Naive thymus-derived CD8-positive, alpha-beta T cell (primary cell): ENCODE measurements at places on chromosomes 2 and 18.

GRCh38 chr2:16523711-16524110 is 141.9 kb downstream of the CYRIA start:
- no peaks in the 10 kb centered on the region for H3K4me1 ChIP-seq
- no peak overlapping the region for H3K4me3 ChIP-seq
- no peak for DNase-seq
- no peak overlapping the region for H3K27ac ChIP-seq

- H3K4me3 ChIP-seq: no peak overlapping the region
- H3K27ac ChIP-seq: no peak overlapping the region
- DNase-seq: no peak
- H3K27me3 ChIP-seq: no peaks in the 10 kb centered on the region
- no peaks in the 10 kb centered on the region for H3K4me1 ChIP-seq
Measured at GRCh38 chr2:78890935-78891334, 134.6 kb upstream of the REG3G start.

GRCh38 chr18:45728336-45729010 is 4.5 kb downstream of the SLC14A1 start:
- no peak overlapping the region for H3K4me3 ChIP-seq
- peaks cover 7% of the 10 kb centered on the region for H3K36me3 ChIP-seq
- DNase-seq: no peak
- H3K4me1 ChIP-seq: peaks cover 2% of the 10 kb centered on the region
- no peaks in the 10 kb centered on the region for H3K27me3 ChIP-seq
- H3K27ac ChIP-seq: no peak overlapping the region

DNA sequence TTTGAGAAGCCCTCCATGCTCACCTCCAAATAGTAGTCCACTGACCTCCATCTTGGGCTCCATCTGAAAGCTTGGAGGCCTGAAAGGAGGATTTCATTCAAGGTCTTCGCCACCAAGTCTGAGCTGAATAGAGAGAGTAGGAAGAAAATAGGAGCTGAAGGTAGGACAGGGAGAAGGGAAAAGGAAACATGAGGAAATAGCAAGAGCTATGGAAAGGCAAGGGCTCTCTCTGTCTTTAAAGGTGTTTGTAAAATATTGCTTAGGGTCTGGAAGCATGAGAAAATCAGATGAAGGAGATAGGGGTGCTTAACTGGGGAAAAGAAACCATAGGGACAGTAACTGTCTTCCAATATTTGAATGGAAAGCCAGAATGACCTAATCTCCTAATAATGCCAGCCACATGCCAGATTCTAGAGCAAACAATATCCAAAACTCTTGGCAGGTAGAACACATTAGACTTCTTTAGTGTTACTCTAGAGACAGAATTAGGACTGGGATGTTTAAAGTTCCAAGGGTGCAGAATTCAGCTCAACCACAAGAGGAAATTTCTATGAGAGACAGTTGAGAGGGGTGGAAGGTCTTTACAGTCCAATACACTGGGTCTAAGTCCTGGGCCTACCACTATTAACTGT is 67.4 kb downstream of the NAB1 start:
- H3K36me3 ChIP-seq: no peaks in the 10 kb centered on the region
- no peak overlapping the region for H3K27ac ChIP-seq
- no peak overlapping the region for H3K4me3 ChIP-seq
- peaks cover 3% of the 10 kb centered on the region for H3K4me1 ChIP-seq
- peaks cover 1% of the 10 kb centered on the region for H3K27me3 ChIP-seq

DNA sequence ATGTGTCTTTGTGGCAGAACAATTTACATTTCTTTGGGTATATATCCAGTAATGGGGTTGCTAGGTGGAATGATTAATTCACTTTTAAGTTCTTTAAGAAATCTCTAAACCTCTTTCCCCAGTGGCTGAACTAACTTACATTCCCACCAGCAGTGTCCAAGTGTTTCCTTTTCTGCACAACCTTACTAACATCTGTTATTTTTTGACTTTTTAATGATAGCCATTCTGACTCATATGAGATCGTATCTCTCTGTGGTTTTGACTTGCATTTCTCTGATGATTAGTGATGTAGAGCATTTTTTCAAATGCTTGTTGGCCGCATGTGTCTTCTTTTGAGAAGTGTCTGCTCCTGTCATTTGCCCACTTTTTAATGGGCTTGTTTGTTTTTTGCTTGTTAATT is 43.1 kb upstream of the PTH2R start:
- peaks cover 10% of the 10 kb centered on the region for H3K4me1 ChIP-seq
- no peak overlapping the region for H3K4me3 ChIP-seq

GRCh38 chr2:72685638-72686213 is 140.1 kb downstream of the EXOC6B start:
- no peak overlapping the region for H3K27ac ChIP-seq
- no peaks in the 10 kb centered on the region for H3K36me3 ChIP-seq
- no peak overlapping the region for H3K4me3 ChIP-seq

GRCh38 chr2:68537011-68537410 is 69.6 kb downstream of the APLF start:
- peaks cover 4% of the 10 kb centered on the region for H3K36me3 ChIP-seq
- no peaks in the 10 kb centered on the region for H3K27me3 ChIP-seq
- no peak overlapping the region for H3K27ac ChIP-seq
- no peaks in the 10 kb centered on the region for H3K4me1 ChIP-seq
- H3K4me3 ChIP-seq: no peak overlapping the region
- no peak for DNase-seq

- no peak for DNase-seq
- no peaks in the 10 kb centered on the region for H3K36me3 ChIP-seq
- peak overlapping the region; percentile 54 for H3K27ac ChIP-seq
- no peak overlapping the region for H3K4me3 ChIP-seq
Measured at GRCh38 chr2:12613137-12613835, 103.5 kb upstream of the TRIB2 start.

DNA sequence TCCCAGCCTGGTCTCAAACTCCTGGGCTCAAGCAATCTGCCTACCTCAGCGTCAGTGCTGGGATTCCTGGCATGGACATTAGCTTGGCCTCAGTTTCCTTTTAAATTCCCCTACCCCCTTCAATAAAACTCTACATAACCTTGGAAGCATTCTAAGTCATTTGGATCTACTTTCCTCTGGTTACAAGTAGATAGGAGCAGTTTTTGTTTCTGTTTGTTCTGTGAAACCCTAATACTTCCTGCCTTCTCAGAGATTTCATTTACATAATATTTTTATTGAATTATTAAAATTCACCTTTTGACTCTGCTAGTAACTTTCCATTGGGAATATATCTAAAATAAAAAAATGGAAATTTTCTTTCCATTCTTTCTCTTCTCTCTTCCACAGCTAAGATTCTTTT is 25.9 kb downstream of the GIGYF2 start:
- H3K27ac ChIP-seq: no peak overlapping the region
- no peaks in the 10 kb centered on the region for H3K27me3 ChIP-seq
- H3K4me3 ChIP-seq: no peak overlapping the region
- DNase-seq: no peak

DNA sequence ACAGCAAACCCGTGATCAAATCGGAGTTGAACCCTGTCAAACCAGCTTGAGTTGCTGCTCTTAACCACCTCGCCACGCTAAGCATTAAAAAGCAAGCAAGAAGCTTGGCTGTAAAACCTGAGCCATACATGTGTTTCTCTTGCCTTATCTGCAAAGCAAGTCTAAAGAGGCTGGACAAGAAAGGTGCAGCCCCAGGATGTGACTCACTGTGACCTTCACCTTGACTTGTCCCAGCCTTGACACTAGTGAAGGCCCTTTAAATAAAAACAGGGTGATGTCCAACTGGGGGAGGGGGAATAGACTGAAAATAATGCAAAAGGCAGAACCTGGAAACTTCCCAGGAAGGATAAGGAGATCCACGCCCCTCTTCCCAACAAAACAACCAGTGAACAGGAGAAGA is 127.6 kb upstream of the NPAS2 start:
- DNase-seq: no peak
- no peak overlapping the region for H3K27ac ChIP-seq
- H3K4me3 ChIP-seq: no peak overlapping the region
- peaks cover 7% of the 10 kb centered on the region for H3K4me1 ChIP-seq
- peaks cover 19% of the 10 kb centered on the region for H3K36me3 ChIP-seq

- no peaks in the 10 kb centered on the region for H3K36me3 ChIP-seq
- no peak overlapping the region for H3K27ac ChIP-seq
- no peak overlapping the region for H3K4me3 ChIP-seq
- peaks cover 82% of the 10 kb centered on the region for H3K27me3 ChIP-seq
- DNase-seq: no peak
Measured at GRCh38 chr2:117856415-117857210, 42.1 kb downstream of the DDX18 start.

DNA sequence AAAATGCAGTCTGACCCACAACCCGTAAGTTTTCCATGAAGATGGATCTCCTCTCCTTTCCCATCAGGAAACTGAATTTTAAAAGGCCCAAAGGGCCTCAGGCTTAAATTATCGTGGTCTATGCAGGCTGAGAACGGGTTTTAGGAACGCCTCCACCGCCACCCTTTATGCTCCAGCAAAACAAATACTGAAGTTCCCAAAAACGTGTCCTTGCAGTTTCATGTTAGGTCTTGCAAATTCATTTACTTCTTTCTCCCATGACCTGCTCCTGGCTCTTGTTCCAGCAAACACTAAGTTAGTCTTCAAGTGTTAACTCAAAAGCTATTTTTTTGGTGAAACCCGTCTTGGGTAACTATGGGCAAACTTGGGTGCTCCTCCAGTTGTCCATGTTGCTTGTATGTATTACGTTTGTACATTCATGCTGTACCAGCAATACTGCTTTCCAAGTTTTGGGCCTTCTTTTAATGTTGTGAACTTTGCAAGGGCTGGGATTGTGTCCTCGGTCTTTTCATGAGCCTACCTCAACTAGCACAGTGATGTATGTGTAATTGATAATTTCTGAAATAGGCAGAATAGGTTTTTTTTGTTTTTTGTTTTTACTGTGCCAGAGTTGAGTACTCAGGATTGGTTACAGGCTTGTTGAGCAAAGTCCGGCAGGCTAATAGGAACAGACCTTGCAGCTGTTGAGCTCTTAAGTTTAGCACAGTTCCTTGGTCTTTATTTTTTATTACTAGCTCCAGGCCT is 1.8 kb upstream of the RNF149 start:
- DNase-seq: no peak
- peak overlapping the region; percentile 62 for H3K4me3 ChIP-seq
- no peaks in the 10 kb centered on the region for H3K36me3 ChIP-seq
- no peaks in the 10 kb centered on the region for H3K27me3 ChIP-seq
- peak overlapping the region; percentile 92 for H3K27ac ChIP-seq

GRCh38 chr2:28085201-28085600 is 194.7 kb downstream of the BABAM2 start:
- H3K27me3 ChIP-seq: no peaks in the 10 kb centered on the region
- no peak for DNase-seq
- H3K27ac ChIP-seq: no peak overlapping the region
- H3K36me3 ChIP-seq: peaks cover 5% of the 10 kb centered on the region

DNA sequence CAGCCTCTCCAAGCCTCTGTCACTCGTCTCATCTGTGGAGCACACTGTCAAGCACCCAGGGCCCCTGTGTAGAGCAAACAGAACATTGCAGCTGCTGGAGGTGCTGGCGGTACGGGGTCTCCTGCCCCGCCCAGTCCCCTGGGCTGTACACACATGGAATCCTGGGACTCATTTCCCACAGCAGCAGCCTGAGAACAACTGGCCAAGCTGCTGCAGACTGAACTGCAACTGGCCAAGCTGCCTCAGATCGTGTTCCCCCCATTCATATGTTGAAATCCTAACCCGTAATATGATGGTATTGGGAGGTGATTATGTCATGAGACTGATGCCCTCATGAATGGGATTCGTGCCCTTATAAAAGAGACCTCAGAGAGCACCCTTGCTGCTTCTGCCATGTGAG is 130.5 kb downstream of the NCK2 start:
- no peak for DNase-seq
- peak overlapping the region; percentile 67 for H3K27ac ChIP-seq
- no peak overlapping the region for H3K4me3 ChIP-seq
- H3K36me3 ChIP-seq: peaks cover 6% of the 10 kb centered on the region
- peaks cover 96% of the 10 kb centered on the region for H3K4me1 ChIP-seq

DNA sequence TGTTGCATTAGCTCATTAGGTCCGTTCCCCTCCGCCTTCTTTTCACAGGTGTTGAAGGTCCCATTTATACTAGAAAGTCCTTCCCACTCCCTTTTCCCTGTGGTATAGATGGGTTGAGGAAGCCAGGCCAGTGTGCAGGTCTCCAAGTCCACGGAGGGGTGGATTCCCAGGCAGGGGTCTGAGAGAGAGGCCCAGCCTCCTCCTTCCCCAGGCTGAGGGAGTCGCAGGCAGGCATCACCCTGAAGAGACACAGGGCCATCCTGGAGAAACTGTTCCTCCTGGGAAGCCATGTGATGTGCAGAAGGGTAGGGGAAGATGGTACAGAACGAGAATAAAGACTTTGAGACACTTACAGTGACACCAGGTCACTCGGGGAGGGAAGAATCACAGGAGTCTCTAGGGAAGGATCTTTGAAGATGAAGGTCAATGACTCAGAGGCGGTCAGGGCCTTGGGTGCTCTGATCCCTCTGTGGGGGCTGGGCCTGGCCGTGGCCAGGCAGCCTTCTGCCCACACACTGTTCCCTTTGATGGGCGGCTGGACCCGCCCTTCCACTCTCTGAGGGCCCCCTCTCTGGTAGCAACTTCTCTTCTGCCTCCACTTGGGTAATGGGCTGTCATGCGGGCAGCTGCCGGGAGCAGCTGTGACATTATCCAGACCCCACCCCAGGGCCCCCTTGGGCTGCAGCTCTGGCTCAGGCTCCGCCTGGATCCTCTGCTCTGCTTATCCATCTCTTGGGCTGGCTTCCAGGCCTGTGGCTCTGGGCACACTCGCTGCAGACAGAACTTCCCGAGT is 45.1 kb downstream of the RHOB start:
- peaks cover 12% of the 10 kb centered on the region for H3K27me3 ChIP-seq
- no peaks in the 10 kb centered on the region for H3K36me3 ChIP-seq
- no peak overlapping the region for H3K4me3 ChIP-seq
- DNase-seq: no peak
- no peak overlapping the region for H3K27ac ChIP-seq

DNA sequence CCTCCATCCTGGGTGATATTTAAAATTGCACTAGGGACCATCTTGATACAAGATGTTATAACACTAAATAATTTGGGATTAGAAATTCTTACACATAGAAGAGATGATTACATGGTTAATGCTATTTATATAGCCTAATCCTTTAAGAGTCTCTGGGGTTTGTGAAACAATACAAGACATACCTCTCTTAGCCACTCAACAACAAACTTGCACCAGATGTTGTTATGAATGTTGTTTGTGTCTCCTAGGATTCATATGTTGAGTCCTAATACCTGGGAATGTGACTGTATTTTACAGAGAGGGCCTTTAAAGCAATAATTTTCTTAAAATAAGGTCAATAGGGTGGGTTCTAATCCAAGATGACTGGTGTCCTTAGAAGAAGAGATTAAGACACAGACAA is 678.3 kb downstream of the NYAP2 start:
- no peaks in the 10 kb centered on the region for H3K27me3 ChIP-seq
- H3K36me3 ChIP-seq: no peaks in the 10 kb centered on the region
- H3K4me1 ChIP-seq: no peaks in the 10 kb centered on the region
- H3K27ac ChIP-seq: no peak overlapping the region

DNA sequence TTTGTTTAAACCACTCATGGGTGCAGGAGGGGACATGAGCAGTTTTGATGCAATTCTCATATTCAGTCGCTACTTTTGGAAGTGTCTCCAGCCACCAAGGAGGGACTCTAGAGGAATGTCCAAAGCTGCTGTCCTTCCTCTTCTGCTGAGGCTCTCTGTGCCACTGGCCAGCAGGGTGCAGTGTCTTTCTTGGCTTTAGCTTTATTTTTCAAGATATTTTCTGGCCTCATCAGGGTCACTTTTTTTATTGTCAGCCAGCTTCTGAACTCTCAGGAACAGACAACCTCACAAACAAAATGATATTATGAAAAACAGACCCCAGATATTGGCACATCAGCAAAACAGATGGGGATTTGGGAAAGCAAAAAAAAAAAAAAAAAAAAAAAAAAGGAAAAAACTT is 289.3 kb upstream of the ZSWIM2 start:
- H3K36me3 ChIP-seq: no peaks in the 10 kb centered on the region
- H3K4me3 ChIP-seq: no peak overlapping the region
- DNase-seq: no peak
- no peak overlapping the region for H3K27ac ChIP-seq
- no peaks in the 10 kb centered on the region for H3K4me1 ChIP-seq
